ENCODE measurements at places on chromosomes 5 and 9.

GRCh38 chr5:171388816-171389168 lies 1.1 kb downstream of the NPM1 start:
- no peak for DNase-seq

- no peak for DNase-seq
Measured at GRCh38 chr9:124764774-124765438, 6.2 kb downstream of the NR6A1 start.

DNA sequence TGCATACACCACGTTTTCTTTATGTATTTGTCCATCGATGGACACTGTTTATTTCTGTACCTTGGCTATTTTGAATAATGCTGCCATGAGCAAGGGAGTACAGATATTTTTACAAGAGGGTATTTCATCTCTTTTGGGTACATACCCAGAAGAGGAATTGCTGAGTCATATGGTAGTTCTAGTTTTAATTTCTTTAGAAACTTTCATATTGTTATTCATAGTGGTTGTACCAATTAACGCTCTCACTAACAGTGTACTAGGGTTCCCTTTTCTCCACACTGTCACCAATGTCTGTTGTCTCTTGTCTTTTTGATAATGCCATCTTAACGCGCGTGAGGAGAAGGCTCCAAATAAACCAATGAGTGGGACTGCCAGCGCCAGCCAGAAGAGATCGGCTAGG lies 257.6 kb upstream of the EDIL3 start:
- DNase-seq = no peak

DNA sequence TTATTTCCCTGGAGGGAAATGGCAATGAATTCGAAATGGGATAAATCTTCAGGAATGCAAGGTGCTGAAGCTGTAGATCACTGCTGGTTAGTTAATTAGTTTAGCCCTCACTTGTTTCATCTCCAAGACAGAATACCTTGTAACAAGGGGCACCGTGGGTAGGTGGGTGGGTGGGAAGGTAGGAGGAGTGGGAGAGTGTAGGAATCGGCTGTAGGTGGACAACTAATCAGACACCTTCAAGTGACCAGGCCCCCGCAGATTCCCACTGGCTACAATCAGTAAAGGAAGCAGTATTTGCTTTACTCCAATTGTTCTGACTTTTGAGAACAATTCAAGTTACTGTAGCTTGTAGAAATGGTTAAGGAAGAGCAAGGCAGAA lies 293.7 kb downstream of the TLE1 start:
- no peak for DNase-seq

DNA sequence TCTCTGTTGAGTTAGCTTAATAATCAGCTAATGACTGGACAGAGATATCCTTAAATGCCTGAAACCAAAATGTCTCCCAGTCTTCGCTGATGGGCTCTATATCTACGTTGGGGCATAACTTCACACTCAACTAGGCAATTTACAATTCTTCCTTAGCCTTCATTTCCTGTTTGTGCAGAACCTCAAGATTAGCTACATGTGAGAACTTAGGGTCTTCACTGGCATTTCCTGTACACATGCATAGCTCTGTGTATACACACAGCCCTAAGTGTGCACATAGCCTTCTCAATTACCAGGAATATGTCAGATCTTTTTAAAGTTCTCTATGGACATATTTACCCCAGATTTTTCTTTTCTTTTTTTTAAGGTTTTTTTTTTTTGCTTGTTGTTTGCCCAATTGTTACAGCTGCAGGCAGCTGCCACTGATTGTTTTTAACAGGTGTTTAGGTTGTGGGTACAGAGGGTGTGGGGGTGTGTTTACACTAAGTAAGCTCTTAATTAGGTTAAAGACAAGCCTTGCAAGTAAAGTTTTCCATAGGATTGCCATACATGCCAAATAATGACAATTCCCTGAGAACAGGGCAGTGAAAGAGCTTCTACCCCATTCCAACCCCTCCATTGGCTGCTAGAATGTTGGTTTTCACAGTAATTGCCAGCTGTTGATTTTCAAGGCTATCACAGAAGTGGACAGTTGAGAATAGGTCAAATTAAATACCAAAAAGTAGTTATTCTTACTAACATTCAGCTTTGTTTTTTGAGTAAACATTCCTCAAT lies 441.0 kb downstream of the TLE4 start:
- DNase-seq = no peak

DNA sequence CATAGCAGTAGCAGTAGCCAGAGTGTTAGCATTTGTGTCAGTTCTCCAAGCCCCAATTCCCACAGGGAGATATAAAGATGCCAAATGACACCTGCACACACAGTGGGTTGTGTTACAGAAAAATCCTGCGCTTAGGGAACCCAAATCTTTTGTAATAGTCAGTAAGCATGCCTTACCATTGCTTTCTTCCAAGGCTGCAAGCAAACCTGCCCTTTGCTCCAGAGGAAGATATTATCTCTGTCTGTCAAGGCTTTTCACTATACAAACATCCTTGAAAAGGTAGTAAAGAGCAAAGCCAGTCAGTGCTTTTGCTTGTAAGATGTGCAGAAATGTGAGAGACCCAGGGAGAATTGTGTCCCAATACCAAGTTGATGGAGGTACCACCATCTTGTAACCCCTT lies 2.9 kb downstream of the ANKDD1B start:
- DNase-seq = no peak

DNA sequence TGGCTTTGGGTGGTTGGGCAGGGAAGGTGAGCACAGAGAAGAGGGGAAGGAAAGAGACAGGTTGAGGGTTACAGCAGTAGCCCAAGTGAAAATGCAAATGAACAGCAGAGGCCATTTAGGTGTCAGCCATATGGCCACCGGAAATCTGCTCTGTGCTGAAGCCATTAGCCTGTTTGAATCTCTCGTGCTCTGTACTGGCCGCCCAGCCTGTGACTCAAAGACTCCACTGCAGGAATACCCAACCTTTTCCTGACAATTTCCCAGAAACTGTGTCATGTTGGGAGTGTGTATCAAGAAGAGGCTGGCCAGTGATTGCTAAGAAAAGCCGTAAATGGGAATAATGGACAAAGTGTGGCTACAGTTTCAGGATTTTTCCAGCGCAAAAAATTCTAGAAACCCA lies 35.9 kb upstream of the RAI14 start:
- DNase-seq = no peak

DNA sequence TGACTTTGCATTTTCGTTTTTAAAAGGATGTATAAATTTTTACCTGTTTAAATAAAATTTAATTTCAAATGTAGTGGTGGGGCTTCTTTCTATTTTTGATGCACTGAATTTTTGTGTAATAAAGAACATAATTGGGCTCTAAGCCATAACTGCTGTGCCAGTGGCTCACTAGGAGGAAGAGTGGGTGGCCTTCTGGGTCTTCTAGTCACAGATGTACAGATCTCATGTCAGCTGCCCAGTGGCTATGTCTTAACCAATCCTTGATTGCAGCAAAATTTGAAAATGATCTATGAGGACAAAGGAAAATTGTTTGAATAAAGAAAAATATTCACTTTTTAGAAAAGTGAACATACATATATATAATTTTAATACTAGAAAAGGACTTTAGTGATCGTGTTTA lies 5.4 kb downstream of the CTSL start:
- no peak for DNase-seq

GRCh38 chr5:41707853-41708603 lies 162.2 kb downstream of the OXCT1 start:
- DNase-seq = no peak

GRCh38 chr9:1171546-1171945 lies 121.4 kb downstream of the DMRT2 start:
- no peak for DNase-seq

DNA sequence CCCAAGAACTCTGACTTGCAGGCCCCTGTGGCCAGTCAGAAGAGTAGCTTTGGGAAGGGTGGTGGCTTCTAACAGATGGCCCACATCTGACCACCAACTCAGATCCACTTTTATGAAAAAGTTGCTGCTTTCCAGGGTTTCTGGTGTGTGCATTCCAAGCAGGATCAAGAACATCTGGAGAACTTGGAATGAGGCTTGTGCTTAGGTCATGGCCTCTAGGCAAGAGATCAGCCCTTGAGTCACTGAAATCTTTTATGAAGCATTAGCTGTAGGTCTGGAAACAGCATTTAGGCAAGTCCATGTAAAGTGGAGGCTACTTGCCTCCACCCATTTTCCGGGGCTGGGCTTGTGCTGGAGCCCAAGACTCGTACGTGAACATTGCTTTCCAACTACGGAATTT lies 433.3 kb downstream of the SH3GL2 start:
- no peak for DNase-seq

DNA sequence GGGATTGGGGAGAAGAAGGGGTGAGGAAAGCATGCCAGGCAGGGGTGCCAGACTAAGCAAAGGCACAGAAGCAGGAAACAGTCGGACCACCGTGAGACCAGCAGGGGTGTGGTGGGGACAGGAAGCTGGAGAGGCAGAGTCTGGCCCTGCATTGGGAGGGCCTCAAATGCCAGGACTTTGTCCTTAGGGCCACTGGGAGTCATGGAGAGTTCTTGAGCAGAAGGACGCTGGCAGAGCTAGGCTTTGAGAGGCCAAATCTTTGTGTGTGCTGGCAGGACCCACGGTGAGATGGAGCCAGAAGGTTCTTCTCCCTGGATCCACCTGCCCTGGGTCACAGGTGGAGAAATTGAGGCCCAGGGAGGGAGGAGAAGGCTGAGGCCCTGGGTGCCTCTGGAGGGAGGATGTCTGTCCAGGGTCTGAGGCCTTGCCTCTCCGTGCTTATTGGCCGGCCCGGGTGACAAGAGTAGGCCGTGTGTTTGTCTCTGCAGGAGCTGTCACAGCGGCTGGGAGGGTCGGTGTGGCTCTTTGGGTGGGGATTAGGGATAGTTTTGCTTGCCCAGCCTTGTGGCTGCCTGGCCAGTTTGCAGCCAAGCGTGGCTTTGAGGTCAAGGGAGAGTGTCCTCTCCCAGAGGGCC lies 1.8 kb upstream of the ENG start:
- DNase-seq = no peak

- no peak for DNase-seq
Measured at GRCh38 chr5:35502206-35502605, 115.5 kb upstream of the SPEF2 start.

DNA sequence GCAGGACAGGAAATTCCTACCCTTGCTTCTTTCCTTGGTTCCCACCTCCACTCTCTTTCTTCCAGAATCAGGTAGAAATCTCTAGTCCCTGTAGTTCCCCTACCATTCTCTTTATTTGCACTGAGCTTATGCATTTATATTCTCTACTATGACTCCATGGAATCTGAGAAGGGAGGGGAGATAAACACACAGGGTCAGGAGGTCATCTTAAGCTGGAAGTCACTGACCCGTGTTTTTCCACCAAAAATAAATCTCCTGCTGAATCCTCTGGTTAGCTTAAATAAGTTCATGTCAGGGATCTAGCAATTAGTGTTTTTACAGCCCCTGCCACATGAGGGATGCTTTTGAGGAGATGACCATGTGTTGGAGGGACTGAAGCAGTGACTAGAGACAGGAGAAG lies 3.7 kb downstream of the ACTL7B start:
- no peak for DNase-seq

GRCh38 chr5:178428341-178429155 lies 161.6 kb downstream of the COL23A1 start:
- peak; percentile 49 for DNase-seq

DNA sequence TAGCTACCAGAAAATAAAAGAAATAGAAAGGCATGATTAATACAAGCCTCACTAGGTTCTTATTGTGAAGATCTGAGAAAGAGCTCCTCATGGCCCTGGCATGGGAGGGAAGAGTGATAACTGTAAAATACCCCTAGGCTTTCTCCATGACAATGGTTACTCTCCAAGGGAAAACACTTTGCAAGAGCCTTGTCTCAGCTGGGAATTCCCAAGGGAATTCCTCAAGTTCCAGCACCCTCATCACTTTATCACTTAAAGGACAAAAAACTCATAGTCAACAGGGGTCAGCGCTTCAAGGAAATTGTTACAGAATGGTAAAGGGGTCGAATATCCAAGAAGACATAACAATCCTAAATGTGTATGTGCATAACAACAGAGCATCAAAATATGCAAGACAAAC lies 21.2 kb downstream of the SYK start:
- no peak for DNase-seq

DNA sequence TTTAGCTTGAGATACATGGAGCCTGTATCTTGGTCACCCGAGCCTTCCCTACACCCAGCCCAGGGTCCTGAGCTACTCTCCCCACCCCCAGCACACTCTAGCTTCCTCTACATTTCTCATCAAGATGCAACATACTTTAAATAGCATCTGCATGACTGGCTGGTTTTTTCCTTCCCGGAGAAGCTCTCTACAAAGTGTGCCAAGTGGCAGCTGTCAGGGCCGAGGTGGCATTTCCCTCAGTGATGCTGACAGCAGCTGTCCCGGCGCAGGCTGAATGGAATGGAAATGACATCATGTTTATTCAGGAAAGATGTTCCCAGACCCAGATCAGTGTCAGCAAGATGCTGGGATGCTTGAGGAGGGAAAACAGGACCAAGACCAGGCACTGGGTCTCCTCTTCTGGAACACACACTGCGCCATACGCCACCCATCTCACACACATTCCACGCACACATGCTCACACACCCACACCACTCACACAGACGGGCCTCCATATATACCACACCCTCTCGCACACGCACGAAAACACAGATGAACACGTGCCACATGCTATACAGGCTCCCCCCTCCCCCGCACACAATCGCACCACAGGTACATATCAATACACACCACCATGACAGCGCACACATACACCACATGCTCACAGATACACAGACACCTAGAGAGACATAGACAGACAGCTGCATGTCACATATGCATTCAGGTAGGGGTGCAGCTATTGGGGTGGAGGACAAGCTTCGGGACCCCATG lies 67.8 kb downstream of the LHX2 start:
- no peak for DNase-seq

DNA sequence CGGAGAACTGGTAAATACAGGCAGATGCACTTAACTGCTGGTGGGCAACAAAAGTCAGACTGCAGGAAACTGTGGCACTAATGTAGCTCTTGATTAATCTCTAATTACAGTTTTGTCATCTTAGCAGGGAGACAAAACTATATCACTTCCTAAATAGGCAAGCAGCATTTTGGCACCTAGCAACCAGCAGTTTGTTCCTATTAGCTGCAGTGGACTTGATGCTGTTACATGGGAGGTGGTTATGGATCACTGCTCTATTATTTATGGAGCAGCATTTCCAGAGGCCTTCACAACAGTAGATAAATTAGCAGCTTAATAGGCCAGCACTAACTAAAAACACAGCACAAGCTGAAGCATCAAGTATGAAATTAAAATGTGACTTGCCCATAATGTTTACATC lies 518.3 kb upstream of the ITGA1 start:
- no peak for DNase-seq

DNA sequence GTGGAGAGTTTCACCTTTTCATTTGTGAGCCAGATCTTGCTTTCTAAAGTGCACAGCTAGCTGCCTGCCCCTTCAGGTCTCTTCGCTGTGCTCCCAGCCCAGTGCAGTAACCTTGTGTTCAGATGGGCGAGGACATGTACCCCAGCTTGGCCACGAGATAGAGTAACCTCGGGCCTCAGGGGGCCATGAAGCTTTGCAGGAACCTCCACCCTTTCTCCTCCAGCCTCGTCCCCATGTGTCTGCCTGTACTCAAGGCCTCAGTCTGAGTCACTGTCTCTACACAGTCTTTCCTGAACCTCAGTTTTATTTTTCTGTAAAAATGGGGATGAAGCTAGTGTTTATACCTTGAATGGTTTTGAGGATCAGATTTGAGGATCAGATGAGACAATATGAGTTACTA lies 37.9 kb downstream of the ERGIC1 start:
- DNase-seq = no peak

Data from nucleus accumbens (tissue), 56 donors.